ENCODE measurements at places on chromosomes 12 and 14.

DNA sequence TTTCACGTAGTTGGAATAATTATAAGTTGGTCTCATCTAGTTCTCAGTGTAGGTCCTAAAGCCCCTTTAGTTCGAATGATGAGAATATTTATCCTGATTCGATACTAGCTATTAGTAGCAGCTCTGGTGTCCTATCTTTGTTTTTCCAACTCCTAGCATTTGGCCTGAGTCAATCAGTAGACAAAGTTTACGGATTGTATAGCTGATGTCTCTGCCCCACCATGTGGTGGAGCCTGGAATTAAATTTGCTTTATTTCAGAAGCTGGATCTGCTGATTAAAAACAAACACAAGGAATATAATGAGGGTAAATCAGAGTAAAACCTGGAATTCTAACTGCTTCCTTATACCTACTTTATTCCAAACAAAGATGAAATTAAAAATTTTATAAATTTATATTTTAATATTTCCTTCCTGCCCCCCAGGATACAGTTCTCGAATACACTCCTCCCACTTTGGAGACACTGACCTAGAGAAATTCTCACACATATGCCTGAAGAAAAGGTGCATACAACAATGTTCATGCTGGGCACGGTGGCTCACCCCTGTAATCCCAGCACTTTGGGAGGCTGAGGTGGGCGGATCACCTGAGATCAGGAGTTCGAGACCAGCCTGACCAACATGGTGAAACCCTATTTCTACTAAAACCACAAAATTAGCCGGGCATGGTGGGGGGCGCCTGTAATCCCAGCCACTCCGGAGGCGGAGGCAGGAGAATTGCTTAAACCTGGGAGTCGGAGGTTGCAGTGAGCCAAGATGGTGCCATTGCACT lies 7.6 kb upstream of the BRMS1L start:
- DNase-seq: no peak

DNA sequence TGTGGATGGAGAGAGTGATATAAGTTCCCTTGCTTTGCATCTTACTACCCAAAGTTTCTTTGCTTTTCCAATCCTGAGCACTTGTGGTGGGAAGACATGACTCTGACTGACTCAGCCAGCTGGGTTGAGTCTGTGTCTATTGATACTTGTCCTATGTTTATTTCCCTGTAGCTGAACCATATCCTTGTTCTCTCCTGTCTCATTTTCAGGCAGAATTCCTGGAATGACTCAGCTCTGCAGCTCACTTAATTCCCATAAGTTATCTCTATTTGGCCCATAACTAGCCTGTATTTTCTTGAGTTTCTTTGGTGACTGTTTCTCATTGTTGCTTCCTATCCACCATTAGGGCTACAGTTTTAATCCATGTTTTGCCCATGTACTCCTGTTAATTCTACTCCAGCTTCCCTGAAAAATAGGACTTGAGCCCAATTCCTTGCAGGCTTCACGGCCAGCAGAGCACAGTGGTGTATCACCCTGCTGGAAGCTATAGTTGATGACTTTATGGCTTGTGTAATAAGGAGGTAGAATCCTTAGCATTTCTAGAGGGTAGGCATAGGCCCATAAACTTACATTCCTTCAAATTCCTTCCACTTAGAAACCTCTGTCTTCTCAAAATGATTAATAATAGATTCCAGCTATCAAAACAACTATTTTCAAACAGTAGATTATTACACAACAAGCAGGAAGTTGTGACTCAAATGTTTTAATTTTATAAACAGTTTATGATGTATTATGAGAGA lies 183.1 kb downstream of the TMTC3 start:
- DNase-seq: no peak

GRCh38 chr12:111434680-111435338 lies 29.1 kb downstream of the SH2B3 start:
- no peak for DNase-seq

DNA sequence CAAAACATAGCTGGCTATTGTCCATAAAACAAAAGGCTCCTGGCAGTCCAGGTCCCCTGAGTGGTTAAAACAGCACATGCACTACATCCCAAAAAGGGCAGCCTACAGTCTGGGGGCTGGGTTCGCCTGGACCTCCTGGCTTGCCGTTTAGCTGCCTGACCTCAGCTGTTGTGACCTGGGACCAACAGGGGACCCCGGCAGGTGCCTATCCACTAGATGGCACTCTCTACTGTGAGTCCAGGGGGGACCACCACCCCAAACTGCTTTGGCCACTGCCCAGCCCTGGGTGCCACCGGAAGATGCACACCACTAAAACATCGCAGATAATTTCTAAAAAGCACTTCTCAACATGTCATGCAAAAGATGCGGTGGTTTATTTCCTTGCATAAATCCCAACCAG lies 2.9 kb upstream of the RTL1 start:
- no peak for DNase-seq

DNA sequence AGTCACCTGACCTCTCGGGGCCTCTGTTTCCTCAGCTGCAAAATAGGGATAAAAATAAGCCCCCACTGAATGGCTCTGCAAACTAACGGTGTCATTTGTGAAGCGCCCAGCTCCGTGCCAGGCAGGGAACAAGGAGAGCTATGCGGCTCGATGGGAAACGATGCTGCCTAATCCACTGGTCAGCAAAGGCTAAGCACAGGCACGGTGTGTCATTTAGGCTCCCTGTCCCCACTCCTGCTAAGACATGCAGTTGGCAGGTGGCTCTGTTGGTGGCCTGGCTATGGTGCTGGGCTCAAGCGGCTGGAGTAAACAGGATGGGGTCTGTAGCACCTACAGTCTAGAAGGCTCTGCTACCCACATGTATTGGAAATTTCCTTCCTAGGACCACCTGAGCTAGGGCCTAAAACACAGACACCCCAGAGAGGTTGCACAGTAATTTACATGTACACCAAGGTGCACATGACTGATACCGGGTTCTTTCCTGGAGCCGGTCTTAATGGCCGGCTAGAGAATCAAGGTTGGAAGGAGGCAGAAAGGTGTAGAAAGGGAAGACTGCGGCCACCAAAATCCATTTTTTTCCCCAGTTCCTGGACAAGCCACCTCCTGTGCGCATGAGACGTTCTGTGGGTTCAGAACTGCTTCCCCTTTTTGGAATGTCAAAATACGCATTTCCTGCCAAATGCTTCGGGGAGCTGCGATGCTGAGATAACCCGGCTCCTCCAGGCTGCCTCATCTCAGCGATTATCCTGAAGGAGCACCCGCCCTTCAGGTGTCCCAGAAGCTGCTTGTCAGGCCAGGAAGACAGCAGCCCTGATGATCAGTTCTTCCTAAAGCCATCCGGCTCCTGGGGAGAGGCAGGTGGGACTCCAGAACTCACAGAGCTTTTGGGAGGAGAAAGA lies 1.0 kb downstream of the CACNA2D4 start:
- no peak for DNase-seq

GRCh38 chr14:101496776-101497683 lies 64.3 kb upstream of the DIO3 start:
- DNase-seq: no peak

DNA sequence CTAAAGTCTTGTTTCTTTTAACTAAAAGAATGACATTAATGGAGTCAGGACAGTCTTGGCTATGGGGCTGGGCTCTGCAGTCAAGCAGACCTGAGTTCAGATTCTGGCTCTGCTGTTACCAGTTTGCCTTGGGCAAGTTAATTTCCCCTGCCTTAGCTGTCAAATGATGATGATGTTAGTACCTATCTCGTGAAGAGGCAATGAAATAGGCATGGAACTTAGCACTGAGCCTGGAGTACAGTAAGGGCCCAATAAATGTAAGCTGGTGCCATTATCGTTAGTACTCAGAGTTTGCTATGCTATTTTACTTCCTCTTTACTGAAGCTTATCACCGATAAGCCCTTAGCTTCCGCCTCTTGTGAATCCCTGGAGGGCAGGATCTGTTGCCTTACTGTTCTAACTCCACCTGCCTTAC lies 8.5 kb downstream of the FBXW8 start:
- DNase-seq: no peak

DNA sequence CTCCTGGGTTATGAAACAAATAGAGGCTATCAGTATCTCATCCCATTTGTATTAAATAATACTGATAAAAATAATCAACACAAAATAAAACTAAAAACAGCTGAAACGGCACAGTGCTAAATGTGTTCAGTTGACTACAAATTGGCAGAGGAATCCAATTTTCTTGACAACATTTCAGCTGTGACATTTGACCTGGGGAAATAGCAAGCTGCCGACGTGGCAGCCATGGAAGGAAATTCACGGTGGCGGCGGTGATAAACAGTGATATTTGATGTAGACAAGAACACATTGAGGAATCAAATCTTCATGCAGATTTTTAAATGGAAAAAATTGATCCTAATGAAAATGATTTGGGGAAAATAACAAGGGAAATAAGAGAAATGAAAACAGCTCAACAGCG lies 159.1 kb upstream of the RTL1 start:
- DNase-seq: no peak

DNA sequence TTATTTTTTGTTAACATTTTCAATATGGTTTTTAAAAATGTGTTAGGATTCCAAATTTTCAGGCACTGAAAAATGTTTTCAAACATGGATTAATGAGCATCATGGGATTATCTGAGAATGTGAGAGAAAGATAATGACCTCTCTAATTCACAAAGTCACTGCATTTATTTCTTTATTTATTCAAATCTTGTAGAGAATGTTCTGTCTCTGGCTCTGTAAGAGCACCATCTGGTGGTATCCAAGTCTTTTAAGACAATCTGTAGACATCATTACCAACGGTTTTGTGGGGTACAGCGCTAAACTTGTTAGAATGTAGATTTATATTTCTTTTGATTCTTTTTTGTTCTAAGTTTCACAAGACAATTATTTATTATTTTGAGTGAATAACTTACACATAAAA lies 956.0 kb upstream of the NOVA1 start:
- DNase-seq: no peak

- no peak for DNase-seq
These were observed 20.3 kb downstream of the RHOF start for GRCh38 chr12:121773011-121773777.

DNA sequence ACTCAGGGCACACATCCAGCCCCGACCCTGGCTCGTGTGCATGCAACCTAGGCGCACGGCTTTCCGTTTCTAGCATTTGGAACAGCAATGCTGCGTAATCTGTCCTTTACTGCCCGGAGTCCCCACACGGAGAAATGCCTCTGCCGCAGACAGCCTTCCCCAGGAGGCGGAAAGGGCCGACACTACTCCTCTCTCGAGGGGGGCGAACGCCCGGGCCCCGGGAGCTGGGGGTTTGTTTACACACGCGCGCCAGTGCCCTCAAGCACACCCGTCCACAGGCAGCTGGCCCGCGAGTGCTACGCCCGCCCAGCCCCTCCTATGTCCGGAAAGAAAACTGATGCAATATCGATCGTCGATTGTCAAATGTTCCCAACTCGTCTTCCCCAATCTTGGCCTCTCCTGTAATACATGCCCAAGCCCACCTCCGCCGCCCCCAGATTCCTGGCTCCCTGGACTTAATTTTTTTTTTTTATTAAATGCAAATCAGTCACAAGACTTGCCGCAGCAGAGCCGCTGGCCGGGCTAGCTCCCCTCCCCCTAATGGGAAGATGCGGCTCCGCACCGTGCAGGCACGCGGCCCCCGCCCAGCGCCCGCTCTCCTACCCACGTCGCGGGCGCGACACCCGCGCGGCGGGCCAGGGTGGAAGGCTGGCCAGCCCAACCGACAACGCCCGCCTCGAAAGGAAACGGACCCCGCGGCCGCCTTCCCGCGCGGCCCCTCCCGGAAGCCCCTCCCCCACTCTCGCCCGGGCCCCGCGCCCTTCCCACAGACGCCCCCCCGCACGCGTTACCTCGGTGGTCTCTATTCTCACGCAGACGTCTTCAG lies 642 bp downstream of the SLC38A2 start:
- DNase-seq: peak; percentile 16

DNA sequence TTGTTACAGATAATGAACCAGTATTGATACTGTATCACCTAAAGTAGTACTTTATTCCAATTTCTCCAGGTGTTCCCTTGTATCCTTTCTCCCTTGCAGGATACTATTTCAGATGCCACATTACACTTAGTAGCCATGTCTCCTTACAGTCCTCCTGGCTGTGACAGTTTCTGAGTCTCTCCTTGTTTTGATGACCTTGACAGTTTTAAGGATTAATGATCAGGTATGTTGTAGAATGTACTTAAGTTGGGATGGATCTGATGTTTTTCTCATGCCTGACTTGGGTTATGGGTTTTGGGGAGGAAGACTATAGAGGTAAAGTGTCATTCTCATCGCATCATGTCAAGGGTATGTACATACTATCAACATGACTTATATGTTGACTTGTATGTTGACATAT lies 193.6 kb downstream of the ADGRD1 start:
- no peak for DNase-seq

GRCh38 chr12:13154027-13154538 lies 42.4 kb upstream of the EMP1 start:
- DNase-seq: no peak

- no peak for DNase-seq
These were observed 132.9 kb downstream of the CEP83 start for GRCh38 chr12:94326727-94327126.

DNA sequence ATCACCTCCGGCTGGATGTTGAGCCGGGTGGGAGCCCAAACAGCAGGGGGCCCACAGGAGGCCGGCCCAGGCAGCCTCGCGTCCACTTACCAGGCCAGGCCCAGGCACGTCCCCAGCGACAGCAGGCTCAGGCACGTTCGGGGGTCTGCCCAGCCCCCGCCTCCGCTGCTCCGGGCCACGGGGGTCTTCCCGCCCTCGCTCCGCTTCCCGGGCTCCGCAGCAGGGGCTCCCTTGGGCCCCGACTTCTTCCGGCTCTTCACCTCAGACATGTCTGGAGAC lies 216 bp downstream of the IKBIP start:
- DNase-seq: no peak
